ENCODE measurements at places on chromosomes 6 and 20.

DNA sequence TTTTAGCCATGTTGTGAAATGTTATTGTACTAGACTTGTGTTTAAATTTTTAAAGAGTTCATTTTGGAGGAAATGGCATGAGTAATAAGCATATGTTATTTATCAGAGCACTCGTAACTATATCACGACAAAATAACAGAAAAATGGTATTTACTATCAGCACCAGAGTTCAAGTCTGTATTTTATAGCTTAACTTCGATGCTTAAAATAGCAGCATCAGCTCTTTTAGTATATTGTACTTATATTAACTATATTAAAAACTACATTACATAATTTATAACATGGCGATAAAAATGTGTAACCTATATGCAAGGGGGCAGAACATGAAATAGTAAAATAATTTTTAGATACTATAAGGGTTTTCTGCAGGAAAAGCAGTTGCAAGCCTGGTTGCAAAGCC, 52.9 kb downstream of the ABRACL start:
- DNase-seq: no peak

DNA sequence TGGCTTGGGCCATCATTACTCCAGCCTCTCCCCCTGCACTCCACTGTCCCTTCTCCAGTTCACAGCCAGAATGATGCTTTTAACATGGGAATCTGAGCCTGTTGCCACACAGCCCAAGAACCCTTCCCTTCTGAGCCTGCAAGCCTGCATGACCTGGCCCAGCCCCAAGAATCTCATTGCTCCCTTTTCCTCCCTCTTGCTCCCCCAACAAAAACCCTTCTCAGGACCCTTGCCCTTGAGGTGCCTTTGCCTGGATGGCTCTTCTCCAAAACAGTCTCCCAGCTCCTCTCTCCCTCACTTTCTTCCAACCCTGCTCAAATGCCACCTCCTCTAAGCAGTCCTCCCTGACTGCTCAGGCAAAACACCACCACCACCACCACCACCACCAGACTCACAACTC, 157.2 kb downstream of the ANKRD60 start:
- no peak for DNase-seq

DNA sequence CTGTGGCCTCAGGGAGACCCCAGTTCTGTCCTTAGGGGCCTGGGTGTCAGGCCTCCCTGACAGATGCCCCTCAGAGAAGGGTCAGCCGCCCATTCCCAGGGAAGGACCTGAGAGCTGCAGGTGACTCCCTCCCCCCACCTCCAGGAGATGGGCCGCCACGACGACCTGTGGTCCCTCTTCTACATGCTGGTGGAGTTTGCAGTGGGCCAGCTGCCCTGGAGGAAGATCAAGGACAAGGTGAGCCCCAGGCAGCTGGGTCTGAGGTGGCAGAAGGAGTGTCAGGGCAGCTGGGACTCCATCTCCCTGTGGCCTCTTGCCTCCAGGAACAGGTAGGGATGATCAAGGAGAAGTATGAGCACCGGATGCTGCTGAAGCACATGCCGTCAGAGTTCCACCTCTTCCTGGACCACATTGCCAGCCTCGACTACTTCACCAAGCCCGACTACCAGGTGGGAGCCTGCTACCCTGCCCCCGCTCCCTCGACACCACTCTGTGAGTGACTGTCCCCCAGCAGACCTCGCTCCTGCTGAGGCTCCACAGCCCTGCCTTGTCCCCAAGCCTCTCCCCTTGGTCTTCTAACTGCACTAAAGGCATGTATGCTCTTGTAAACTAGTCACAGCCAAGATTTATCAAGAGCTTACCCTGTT, 12.2 kb downstream of the TTBK1 start:
- DNase-seq: no peak

- no peak for DNase-seq
These were observed 49.1 kb downstream of the TTI1 start for GRCh38 chr20:37984018-37984785.

DNA sequence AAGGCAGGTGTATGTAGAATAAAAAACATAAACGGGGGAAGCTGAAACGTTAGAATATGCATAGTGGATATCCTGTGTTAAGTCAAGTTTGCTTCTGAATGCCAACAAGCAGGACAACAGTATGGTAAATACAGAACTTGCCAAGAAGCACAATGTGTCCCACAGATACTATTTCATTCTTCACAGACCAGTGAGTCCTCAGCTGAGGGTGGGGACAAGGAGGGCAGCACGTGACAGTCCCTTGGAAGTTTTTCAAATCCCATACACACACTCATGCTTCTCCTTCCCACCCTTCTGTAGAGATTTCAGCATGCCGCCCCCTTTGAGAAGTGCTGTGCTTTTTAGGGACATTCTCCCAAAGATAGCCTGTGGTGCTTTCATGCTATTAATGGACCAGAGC, 268.5 kb upstream of the ECI2 start:
- DNase-seq: no peak

GRCh38 chr6:28776269-28777146, 147.3 kb downstream of the TRIM27 start:
- no peak for DNase-seq

GRCh38 chr6:1170794-1171193, 141.1 kb upstream of the FOXQ1 start:
- no peak for DNase-seq
